Stromal cell of bone marrow (primary cell): ENCODE measurements at places on chromosomes 7 and 10.

GRCh38 chr7:126856691-126857291, 395.9 kb downstream of the GRM8 start:
- DNase-seq, result no peak

- DNase-seq, result no peak
Measured at GRCh38 chr7:83149466-83149865, 13.2 kb downstream of the PCLO start.

DNA sequence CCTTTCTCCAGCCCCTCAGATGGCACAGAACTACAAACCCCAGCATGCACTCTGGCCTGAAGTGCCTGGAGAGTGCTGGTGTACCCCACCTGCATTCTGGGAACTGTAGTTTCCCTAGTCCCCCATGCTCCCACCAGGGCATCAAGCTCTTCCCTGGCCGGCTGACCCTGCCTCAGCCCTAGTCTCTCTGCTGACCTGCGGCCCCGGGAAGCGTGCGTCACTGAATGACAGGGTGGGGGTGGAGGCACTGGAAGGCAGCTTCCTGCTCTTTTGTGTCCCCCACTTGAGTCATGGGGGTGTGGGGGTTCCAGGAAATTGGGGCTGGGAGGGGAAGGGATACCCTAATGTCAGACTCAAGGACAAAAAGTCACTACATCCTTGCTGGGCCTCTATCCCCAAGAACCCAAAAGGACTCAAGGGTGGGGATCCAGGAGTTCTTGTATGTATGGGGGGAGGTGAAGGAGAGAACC, 2.1 kb downstream of the NOS3 start:
- DNase-seq, result no peak

DNA sequence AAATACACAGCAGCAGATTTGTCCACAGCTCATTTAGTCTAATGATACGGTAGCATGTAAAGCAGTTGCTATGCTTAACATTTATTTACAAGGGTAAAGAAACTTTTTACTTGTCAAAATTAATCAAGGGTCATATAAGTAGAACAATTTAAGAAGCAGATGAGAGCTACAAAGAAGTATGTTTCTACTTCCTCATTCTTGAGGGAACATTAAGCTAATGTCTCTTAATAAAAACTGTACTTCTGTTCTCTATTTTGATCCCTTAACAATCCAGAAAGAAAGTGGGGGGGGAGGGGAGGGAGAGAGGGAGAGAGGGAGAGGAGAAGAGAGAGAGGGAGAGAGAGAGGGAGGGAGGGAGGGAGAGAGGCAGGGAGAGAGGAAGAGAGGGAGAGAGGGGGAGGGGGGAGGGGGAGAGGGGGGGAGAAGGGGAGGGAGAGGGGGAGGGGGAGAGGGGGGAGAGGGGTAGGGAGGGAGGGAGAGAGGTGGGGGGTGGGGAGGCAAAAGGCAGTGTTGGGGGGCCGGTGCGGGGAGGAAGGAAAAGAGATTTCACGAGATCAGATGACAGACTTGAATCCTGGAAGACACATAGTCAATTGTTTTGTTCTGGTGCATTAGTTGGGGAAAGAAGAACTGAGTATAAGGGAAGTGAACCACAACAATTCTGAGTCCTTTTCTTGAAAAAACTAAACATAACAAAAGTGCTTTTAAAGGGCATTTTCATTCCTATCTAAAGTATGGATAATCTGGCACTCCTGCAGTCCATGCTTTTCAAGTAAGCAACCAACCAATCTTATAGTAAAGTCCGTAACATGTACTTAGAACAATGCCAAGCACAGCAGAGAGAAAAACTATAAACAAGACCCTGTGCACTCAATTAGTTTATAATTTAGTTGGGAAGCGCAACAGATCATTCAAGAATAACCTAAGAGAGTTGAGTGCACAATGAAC, 128.0 kb downstream of the USP6NL start:
- DNase-seq, result no peak

GRCh38 chr10:132685101-132685891, 100.7 kb downstream of the NKX6-2 start:
- DNase-seq, result no peak

- DNase-seq, result no peak
Measured at GRCh38 chr7:158251061-158251965, 336.3 kb downstream of the PTPRN2 start.

DNA sequence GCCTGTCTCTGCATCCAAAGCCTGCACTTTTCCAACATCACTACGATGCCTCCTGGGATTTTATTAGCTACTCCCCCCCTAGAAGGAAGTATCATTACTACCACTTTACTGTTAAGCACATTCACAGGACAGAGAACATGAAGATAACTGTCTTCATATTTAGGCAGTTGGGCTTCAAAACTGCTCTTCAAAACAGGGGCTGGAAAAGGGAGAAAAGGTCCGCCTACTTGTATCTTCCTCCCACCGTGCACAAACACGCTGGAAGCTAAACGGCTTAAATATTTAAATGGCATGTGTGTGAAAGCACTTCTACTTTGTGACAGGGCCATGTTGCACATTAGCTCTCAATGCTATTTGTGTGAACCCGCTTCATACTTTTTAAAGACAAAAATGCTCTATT, 999 bp downstream of the ITIH5 start:
- no peak for DNase-seq

DNA sequence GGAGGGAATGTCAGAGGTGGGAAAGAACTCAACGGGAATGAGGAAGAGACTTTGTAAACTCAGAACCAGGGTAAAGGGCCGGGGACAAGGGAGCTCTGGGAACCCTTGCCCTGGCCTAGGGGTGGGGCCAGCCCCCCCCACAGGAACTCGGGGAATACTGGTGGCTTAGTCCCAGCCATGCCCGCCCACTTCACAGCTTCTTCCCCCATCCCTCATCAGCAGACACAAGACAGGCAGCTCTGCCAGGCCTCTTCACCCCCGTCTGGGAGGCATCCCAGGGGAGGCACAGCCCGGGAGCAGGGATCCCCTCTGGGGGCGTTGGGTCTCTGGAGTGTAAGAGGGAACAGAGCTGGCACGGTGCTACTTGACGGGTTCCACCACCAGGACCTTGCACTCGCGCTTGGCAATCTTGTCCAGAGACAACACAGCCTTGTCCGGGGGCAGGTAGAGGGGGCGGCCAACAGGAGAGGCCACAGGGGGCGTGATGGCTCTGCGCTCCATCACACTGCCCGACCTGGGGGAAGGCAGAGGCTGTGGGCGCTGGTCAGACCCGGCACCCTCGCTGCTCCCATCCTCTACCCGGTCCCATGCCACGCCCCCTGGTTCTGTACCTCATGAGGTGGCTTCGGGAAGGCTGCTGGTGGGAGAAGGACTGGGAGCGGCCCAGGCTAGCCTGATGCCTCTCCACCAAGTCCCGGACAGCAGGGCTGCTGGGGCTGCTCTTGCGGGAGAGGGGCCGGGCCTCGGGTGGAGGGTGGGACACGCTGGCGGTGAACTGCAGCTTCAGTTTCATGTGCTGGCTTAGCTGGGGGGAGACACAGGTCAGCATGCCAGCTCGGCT, 3.7 kb downstream of the TRAPPC14 start:
- no peak for DNase-seq

DNA sequence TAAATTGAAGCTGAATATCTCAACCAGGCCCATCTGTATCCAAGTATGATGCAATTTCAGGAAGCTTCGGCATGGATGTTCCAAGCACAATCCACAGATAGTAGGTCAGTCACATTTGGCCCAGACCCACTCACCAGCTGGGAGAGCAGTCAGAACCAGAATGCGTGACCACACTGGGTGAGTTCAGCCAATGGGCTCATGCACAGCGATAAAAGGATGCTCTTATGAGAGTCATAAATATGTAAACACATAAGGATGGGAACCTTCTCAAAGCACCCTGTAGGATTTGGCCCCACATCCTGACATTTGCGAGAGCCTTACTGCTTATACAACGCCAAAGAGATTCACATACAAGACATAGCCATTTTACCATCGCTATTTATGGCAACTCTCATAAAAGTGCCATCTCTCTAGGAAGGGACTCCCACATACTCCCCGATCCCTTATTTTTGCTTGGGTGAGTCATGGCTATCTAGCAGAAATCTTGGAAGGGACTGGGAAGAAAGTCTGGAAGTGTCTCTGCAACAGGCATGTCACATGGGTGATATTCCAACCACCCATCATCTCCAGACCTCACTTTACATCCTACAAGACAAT, 3.0 kb downstream of the AFAP1L2 start:
- DNase-seq, result no peak

GRCh38 chr10:129993621-129994020, 29.5 kb upstream of the EBF3 start:
- DNase-seq, result peak; percentile 88

GRCh38 chr7:16051561-16052255, 365.2 kb upstream of the MEOX2 start:
- DNase-seq, result no peak

DNA sequence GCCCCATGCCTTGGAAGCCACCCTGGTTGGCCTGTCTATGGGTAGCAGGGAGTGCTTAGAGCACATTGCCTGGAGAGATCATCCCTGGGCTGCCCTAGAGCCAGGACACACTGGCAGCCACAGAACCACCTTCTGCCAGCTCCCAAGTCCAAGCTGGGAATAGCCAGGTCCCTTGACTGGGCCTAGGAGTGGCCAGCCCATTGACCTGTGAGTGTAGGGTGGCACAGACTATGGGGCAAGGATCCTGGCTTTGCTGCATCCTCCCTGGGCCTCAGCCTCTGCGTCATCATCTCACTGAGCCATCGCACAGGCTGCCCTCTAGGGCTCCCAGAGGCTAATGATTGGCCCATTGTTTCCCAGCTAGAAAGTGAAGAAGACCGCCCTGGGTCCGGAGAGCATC, 7.0 kb downstream of the AQP1 start:
- DNase-seq, result no peak

DNA sequence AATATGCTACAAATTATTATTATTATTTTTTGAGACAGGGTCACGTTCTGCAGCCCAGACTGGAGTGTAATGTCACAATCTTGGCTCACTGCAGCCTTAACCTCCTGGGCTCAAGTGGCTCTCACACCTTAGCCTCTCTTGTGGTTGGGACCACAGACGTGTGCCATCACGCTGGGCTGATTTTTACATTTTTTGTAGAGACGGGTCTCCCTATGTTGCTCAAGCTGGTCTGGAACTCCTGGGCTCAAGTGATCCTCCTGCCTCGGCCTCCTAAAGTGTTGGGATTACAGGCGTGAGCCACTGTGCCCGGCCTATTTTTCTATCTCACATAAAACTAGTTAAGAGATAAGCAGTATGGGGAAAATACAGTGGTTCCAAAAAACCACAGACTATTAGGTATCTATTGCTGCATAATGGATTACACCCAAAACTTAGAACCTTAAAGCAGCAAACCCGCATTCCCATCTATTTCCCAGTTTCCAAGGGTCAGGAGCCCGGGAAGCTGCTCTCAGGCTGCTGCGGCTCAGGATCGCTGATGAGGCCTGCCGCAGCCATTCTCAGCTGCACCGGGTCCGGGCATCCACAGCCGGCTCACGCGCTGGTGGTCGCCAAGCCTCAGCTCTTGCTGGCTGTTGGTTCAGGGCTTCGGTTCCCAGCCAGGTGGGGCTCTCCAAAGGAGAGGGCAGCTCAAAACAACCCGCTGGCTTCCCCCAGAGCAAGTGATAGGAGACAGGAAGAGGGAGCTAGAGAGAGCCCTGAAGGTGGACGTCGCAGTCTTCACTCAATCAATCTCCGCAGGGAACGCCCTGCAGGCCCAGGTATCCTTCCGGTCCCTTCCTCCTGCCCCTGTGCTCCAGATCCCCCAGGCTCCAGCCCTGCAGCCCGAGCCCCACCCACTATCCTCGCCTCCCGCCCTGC, 128.2 kb downstream of the UBE2H start:
- DNase-seq, result no peak

DNA sequence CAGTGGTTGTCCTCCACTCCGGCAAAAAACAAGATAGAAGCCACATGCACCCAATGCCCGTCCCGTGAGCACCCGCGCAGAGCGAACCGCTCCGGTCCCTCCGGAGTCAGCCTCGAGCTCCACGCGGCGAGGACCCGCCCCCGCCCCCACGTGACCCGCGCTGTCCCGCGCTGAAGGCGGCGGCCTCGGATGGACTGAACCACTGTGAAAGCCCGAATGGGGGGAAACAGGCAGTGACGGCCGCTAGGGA, 766 bp upstream of the EIF3B start:
- DNase-seq, result peak; percentile 72

DNA sequence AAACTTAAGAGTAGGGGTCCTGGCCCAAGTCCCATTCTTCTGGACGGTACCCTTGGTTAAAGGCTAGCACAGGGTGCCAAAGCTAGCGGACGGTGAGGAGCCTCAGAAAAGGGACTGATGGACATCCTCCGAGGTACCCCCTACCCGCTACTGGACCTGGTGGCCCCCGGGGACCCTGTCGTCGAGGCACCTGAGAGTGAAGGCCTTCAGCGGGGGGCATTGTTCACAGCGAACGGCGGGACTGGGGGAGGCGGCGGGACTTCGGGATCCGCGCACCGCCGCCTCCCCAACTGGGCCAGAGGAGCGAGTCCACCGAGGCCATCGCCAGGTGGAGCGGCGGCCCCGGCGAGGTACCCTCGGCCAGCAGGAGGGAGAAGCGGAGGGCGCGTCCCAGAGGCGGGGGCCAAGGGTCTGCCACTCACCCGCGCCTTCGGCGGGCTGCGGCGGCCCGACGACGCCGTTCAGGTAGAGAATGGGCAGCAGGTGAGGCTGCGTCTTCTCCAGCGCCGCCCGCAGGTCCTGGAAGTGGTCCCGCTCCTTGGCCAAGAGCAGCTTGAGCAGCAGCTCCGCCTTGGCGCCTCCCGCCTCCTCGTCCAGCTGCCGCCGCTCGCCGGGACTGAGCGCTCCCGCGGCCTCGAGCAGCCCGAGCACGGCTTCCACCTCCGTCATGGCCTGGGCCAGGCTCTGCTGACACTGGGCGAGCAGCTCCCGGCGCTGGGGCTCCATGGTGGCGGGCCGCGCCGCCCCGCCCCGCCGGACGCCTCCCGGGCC, 575 bp downstream of the DLG5 start:
- no peak for DNase-seq

DNA sequence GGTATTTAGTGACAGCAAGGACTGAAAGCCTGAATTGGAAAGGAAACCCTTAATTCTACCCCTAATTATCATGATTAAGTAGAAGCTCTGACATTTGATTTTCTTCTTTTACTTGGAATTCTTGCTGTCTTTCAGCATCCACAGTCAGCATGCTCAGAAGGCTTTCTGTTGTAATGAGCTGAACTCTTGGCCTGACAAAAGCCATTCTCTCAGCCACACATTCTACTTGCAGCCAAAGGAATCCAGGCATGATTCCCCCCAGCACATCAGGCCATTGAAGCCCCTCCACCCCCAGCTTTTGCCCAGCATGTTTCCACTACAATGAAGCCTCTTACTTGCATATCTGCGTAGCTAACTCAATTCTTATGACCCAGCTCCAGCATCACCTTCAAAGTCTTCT, 94.3 kb upstream of the FRMD4A start:
- DNase-seq, result no peak

- no peak for DNase-seq
Measured at GRCh38 chr7:87083865-87084519, 24.5 kb upstream of the ELAPOR2 start.

- DNase-seq, result no peak
Measured at GRCh38 chr7:100351657-100352058, 6.3 kb upstream of the PILRB start.
